Activated effector memory CD4-positive, alpha-beta T cell treated with anti-CD3 and anti-CD28 coated beads, Interleukin-2, amount 50 U/mL, for 16 hours (primary cell): ENCODE measurements at places on chromosomes 5 and 9.

DNA sequence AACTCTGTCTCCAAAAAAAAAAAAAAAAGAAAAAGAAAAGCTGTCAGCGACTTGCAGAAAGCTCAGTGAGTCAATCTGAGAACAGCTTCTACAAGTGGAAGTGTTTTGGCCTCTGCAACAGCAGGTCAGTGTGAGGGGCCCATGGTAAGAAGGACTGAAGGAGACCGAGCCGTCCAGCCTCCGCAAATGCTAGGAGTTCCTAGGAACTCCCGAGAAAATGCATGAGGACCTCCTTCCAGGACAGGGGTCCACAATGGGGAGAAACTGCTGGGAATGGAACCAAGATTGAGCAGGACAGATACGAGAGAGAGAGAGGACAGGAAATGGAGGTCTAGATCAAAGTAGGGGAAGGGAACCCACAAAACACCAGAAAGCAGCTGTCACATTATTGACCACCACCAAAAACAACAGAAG lies 180.5 kb downstream of the CRB2 start:
- no peak for DNase-seq

DNA sequence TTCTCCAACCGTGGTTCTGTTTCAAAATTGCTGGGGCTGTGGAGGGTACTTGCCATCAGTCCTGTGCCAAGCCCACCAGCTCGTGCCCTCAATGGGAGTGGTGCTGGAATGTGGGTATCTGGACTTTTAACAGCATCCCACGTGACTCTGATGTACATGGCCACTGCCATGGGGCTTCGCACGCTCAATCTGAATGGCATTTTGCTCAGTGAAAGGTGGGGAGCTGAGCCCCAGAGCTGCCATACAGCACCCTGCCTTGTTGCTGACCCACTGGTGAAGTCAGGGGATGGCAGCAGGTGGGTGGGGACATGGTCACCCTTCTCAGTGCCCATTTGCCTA lies 16.6 kb upstream of the SYNPO start:
- DNase-seq: no peak

- DNase-seq: peak; percentile 87
Observed at GRCh38 chr5:14872070-14872989, 752 bp upstream of the ANKH start.

GRCh38 chr9:131997779-131998178 lies 81.9 kb downstream of the MED27 start:
- DNase-seq: no peak

DNA sequence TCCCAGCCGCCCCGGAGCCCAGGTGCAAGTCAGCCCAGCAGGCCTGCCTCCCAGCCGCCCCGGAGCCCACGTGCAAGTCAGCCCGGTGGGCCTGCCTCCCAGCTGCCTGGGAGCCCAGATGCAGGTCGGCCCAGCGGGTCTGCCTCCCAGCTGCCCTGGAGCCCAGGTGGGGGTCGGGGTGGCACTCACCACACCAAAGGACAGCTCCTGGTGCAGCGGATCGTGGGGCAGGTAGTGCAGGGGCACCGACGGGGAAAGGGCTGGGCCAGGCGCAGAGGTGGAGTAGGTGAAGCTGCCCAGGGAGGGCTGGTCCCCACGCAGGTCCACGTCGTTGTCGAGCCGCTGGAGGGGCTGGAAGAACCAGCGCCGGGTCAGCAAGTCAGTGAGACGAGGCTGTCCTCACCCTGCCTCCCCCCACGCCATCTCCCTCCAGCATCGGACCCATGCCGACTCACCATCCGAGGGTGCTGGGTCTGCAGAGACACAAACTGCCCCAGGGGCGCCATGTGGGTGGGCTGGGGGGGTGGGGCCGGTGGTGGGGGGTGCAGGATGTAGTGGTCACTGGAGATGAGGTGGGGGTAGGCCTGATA lies 6.7 kb downstream of the RNF44 start:
- DNase-seq: no peak

GRCh38 chr5:113748403-113748802 lies 234.9 kb downstream of the YTHDC2 start:
- DNase-seq: no peak

DNA sequence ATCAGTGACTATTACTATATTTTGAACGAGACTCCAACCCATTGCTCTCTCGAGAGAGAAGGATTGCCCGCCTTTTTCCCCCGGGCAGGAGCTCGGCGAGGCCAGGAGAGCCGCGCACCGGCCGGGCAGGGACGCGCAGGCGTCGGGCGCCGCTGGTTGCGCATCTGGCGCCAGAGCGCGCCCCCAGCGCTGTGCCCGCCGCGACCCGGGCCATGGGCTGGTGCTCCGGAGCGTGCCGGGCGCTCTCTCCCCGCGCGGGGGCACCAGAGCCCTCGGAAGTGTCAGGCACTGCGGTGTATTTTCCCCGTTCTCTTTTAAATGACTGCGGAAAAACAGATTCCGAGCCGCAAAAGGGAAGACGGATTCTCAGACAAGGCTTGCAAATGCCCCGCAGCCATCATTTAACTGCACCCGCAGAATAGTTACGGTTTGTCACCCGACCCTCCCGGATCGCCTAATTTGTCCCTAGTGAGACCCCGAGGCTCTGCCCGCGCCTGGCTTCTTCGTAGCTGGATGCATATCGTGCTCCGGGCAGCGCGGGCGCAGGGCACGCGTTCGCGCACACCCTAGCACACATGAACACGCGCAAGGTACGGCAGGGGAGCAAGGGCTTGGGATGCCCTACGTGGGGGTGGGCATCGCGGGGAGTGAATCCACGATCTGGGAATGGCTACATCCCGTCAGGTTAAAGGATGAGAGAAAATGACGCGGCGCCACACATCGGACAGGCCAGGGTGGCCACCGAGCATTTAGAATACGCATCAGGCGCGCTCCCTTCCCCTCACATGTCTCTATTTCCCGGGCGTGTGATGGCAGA lies 1.1 kb upstream of the NTRK2 start:
- DNase-seq: peak; percentile 83

GRCh38 chr5:180069589-180070247 lies 1.8 kb downstream of the RNF130 start:
- no peak for DNase-seq

GRCh38 chr9:135533674-135534073 lies 12.3 kb upstream of the OBP2A start:
- no peak for DNase-seq

DNA sequence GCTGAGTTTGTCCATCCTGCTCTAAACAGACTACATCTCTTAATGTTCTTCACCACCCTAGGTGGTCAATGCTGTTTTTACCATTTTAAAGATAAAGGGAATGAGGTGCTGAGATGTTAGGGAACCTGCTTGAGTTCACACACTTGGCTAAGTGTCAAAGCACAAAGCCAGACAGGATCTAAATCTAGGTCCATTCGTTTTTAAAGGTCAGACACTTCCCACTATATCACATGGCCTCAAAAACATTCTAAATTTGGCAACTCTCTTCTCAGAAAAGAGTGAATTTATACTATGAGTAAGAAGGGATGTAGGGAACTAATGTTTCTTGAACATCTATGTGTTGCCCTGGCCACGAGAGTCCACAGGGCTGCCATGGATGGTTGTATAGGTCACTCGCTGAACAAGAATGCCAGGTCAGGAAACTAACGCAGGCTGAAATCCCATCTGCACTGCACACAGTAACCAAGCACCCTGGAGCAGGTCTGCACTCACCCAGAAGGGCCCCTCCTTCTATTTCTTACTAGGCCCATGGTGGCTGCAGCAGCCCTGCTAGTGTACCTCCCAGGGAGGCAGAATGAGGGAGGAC lies 213.0 kb downstream of the SPOCK1 start:
- no peak for DNase-seq

- no peak for DNase-seq
Observed at GRCh38 chr5:142803428-142804125, 33.4 kb downstream of the ARHGAP26 start.

DNA sequence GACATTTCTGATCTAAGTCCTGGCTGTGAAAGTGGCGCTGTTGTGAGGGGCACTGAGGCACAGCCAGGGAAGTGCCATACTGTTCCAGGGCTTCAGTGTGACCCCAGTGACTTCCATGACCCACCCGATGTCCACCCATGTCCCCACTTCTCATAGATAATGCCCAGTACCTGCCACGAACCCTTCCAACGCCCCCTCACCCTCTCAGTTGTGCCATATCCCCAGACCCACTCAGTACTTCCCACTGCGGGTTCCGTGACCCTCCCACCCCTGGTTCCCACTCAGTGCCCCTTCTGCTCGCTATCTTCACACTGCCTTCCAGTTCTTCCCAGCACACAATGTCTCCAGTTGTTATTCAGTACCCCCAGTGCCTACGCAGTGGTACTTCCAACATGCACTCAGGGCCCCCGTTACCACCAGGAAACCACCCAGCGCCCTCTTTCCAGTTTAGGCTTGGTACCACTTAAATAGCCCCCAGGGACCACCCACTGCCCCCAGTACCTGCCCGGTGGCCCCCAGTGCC lies 30.7 kb upstream of the PSD2 start:
- no peak for DNase-seq

DNA sequence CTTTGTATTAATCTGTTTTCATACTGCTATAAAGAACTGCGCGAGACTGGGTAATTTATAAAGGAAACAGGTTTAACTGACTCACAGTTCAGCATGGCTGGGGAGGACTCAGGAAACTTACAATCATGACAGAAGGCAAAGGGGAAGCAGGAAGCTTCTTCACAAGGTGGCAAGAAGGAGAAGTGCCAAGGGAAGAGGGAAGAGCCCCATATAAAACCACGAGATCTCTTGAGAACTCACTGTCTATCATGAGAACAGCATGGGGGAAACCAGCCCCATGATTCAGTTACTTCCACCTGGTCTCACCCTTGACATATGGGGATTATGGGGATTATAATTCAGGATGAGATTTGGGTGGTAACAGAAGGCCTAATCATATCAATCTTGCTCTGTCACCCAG lies 60.9 kb upstream of the CHD1 start:
- no peak for DNase-seq

DNA sequence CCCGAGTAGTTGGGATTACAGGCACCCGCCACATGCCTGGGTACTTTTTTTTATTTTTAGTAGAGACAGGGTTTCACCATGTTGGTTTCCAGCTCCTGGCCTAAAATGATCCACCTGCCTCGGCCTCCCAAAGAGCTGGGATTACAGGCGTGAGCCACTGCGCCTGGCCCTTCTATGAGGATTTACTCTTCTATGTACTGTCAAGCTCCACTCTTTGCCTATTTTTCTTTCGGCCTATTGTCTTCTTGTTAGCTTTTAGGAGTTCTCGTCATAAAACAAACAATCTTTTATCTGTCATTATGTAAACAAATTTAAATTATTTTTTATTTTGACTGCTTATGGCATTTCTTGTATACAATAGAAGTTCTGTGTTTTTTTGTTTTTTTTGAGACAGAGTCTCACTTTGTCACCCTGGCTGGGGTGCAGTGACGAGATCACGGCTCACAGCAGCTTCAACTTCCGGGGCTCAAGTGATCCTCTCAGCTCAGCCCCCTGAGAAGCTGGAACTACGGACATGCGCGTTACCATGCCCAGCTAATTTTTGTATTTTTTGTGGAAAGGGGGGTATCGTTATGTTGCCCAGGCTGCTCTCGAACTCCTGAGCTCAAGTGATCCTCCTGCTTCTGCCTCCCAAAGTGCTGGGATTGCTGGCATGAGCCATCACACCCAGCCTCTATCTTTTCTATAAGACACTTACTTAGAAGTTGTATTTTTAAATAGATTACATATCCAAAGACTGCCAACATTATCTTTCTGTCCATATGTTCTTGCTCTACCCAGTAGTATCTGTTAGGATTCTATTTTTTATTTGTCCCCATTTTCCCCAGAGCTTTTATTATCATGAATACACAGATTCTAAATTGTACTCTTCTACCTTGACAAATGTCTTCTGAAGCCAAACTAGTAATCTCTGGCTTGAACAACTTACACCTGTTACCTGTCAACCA lies 29.2 kb downstream of the CSNK1A1 start:
- DNase-seq: no peak

DNA sequence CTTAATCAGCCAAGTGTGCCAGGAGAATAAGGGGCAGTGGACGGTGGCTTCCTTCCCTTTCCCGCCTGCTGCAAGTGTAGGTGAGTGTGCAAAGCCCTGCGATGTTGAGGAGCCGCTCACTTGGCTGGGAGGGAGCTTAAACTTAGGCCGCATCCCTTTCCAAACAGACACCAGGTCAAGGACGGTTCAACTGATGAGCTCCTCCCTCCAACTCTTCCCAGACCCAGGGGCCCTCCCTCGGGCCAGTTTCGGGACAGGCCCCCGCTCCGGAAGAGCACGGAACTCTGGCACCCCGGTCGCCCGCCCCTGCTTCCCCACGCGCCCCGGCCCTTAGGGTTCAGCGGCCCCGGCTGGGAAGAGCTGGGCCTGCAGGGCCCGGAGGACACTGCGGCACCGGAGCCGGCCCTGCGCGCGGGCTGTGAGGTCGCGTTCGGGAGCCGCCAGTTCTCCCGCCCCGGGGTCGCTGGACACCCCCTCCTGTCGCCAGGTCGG lies 481 bp downstream of the MRPL36 start:
- DNase-seq: no peak
